ENCODE measurements at places on chromosomes 4 and X.

DNA sequence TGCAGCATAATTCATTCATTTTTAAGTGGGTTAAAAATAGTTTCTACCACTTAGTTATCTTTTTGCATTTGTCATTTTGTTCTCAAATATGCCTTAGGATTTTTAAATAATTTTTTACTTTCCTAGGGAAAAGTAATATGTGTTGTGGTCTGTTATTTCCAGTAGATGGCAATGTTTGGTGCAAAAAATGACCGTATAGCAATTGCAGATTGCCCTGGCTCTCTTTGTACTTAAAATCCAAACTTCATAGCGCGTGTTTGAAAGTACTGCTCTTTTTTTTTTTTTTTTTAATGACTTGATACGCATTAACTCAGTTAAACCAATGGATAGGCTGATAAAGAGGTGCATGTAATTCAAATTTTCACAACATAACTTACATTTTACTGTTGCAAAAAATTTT is 74.4 kb upstream of the RBMX start:
- peak; percentile 13 for DNase-seq

- DNase-seq, result no peak
Observed at GRCh38 chrX:122625239-122625638, 558.8 kb upstream of the GRIA3 start.

GRCh38 chr4:113293674-113294073 is 244.2 kb downstream of the ANK2 start:
- no peak for DNase-seq

GRCh38 chrX:10173331-10173900 is 16.6 kb downstream of the CLCN4 start:
- no peak for DNase-seq
